ENCODE measurements at places on chromosomes 4 and X. TPM values are rescaled to one million over a fixed set of nuclear protein-coding genes. Genes with fewer than 3 reads are reported as not detected.

Gene PHF8
- 31.0 TPM for total RNA-seq

Gene CTAG1A
- total RNA-seq = not detected

Gene HSFX3
- total RNA-seq = not detected

DNA sequence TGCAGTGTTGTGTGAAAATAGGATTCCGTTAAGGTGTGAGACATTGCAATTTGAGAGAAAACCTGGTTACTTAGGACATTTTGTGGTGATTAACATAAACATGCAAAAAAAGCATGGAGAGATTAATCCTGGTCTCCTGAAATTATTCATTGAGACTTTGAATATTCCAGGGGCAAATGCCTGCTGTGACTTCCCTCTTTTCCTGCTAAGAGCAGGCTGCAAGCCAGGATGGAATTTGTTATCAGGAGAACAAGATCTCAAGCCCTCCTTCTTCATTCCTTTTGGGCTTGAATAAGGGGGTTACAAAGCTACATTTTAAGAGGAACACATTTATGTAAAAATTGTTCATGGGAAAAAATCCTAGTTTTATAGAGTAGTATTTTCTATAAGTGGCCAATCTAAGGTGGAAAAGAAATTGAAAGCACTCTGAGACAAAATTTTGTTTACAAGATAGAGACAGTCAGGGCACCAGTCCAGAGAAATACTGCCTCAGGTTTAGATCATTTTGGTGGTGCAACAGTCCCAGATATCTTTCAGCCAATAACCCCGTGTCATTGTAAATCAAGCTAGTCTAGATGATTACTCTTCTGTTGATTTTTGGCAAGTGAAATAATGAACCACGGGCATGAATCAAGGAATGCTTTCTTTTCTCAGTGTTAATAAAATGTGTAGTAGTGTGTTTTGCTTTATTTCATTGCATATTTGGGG, 1528.3 kb upstream of the AGA start:
- H3K4me1 ChIP-seq = no peaks in the 10 kb centered on the region
- no peak overlapping the region for H3K4me3 ChIP-seq
- DNase-seq = no peak
- H3K27me3 ChIP-seq = no peaks in the 10 kb centered on the region

Gene MPC1L
- not detected for total RNA-seq

DNA sequence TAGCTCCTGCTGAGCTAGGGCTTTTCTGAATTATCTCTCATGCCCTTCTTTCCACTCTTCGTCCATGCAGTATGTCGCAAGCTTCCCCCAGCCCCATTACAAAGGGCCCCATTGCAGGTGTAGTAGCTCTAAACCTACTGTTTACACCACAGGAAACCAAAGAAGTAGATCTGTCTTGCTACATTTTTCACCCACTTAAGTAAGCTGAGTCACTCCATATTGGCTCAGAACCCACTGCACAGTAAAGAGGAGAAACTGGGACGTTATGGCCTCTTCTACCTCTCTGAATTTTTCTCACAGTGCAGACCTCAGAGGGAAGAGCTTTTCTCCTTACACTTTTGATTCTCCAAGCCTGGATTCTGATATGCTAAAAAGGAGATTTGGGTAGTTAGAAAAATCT, 200.2 kb downstream of the SMARCA1 start:
- no peak overlapping the region for H3K4me3 ChIP-seq
- no peaks in the 10 kb centered on the region for H3K27me3 ChIP-seq
- DNase-seq = no peak
- H3K27ac ChIP-seq = no peak overlapping the region
- H3K4me1 ChIP-seq = no peaks in the 10 kb centered on the region

- no peaks in the 10 kb centered on the region for H3K36me3 ChIP-seq
- no peak overlapping the region for H3K4me3 ChIP-seq
- no peak overlapping the region for H3K27ac ChIP-seq
- DNase-seq = no peak
Measured at GRCh38 chrX:12229986-12230385, 91.7 kb downstream of the FRMPD4 start.

DNA sequence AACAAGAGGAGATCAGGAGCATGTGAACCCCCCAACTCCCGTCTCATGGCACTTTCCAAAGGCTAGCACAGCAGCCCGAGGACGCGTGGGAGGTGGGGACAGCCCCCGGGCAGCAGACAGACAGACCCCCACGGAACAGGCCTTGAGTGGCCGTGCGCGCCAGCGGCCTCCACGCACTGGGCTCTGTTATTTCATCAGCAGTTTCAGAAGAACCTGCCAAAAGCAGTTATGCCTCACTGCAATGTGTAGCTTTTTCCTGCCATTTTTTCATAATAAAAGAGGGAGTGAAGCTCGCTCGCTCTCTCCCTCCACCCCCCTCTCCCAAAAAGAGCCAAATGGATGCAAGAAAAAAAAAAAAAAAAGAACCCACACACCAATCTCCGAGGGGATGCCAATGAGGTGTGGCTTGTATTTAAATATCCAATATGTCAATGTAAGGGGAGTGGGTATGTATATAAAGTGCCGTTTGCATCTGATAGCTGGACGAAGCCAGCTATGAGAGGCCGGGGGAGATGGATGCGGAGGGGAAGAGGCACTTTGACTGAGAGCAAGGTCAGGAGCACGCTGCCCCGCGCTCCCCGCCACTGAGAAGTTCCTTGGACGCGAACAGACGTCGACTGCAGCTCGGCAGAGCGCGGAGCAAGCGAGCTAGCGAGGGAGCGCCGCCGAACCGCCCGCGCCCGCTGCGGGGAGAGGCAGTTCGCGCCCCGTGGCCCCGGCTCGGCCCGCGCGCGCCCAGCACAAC, at the start of gene FGF16:
FGF16 (plus strand) TSS at position 482 of the 745 bp plus-strand sequence. CDS start 286 bp downstream, outside the sequence.
- peaks cover 28% of the 10 kb centered on the region for H3K27me3 ChIP-seq
- DNase-seq = peak; percentile 13
- no peaks in the 10 kb centered on the region for H3K36me3 ChIP-seq
- peaks cover 4% of the 10 kb centered on the region for H3K4me1 ChIP-seq

Gene RAB40A
- total RNA-seq = 2.8 TPM

- H3K36me3 ChIP-seq = no peaks in the 10 kb centered on the region
- H3K27me3 ChIP-seq = no peaks in the 10 kb centered on the region
- no peaks in the 10 kb centered on the region for H3K4me1 ChIP-seq
- DNase-seq = no peak
Measured at GRCh38 chrX:148700021-148700420, 199.6 kb downstream of the AFF2 start.

DNA sequence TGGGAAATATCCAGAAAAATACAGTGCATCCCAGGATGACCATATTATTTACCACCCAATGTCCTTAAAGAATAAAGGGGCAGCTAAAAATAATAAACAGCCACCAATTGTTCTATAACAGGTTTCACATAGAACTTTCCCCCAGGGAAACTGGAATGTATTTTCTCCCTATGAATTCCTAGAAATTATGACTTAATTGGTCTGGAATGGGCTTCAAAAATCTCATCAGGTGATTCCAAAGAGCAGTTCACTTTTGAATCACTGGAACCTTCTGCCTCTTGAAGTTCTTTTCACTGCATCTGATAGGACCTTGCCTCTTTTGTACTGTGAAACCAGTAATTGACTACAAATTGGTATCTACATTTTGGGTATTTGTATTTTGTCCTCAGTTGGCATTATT, 119.3 kb downstream of the ZNF330 start:
- no peaks in the 10 kb centered on the region for H3K27me3 ChIP-seq
- no peak overlapping the region for H3K27ac ChIP-seq
- DNase-seq = no peak
- no peaks in the 10 kb centered on the region for H3K4me1 ChIP-seq
- no peak overlapping the region for H3K4me3 ChIP-seq
- no peaks in the 10 kb centered on the region for H3K36me3 ChIP-seq

Gene HTATSF1
- 62.5 TPM for total RNA-seq

GRCh38 chrX:140165849-140166248, 200.5 kb upstream of the CXorf66 start:
- H3K27ac ChIP-seq = no peak overlapping the region
- peaks cover 12% of the 10 kb centered on the region for H3K27me3 ChIP-seq
- H3K4me1 ChIP-seq = no peaks in the 10 kb centered on the region
- H3K4me3 ChIP-seq = no peak overlapping the region

Gene RHOXF2B
- not detected for total RNA-seq
